Retina (tissue), 1 donor: ENCODE measurements at places on chromosomes 2 and 18.

DNA sequence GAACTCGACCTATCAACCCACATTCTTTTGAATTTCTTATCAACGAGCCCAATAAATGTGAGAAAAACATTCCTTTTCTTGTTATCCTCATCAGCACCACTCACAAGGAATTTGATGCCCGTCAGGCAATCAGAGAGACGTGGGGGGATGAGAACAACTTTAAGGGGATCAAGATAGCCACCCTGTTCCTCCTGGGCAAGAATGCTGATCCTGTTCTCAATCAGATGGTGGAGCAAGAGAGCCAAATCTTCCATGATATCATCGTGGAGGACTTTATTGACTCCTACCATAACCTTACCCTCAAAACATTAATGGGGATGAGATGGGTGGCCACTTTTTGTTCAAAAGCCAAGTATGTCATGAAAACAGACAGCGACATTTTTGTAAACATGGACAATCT lies 378.2 kb downstream of the STK39 start:
- no peak for DNase-seq

DNA sequence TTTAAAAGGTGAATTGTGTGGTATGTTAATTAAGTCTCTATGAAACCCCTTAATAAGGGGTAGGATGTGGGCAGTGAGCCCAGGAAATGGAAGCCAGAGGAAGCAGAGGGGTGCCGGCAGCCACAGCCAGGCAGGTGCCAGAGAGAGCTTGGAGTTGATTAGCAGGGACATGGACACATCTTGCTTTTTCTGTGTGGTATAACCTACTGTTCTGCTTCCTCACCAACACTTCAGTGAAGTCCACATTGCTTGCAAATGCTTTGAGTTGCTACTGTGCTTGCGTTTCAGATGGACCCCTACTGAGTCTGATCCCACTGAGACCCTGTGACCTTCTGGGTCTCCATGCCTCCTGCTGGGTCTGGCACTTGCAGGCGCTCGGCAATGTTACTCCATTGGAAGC lies 30.3 kb upstream of the ARHGEF4 start:
- no peak for DNase-seq

GRCh38 chr2:37832590-37833197 lies 92.4 kb upstream of the RMDN2 start:
- DNase-seq: peak; percentile 73

DNA sequence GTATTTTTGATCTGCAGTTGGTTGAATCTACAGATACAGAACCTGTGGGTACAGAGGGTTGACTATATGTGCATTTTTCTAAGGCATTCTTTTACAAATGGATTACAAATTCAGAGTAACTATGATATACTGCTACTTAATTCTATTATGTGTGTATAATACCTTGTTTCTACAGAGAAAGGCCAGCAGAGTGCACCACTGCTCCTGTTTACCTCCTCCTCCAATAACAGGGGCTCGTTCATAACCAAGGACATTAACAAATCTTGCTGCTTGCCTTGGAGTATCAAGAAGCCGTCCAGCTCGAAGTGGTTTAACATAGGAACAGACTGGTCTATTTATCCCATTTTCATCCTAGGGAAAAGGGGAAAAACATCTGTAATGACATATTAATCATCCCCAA lies 16.4 kb downstream of the CEP76 start:
- DNase-seq: no peak

- no peak for DNase-seq
Observed at GRCh38 chr2:182917924-182918323, 51.5 kb upstream of the FRZB start.

DNA sequence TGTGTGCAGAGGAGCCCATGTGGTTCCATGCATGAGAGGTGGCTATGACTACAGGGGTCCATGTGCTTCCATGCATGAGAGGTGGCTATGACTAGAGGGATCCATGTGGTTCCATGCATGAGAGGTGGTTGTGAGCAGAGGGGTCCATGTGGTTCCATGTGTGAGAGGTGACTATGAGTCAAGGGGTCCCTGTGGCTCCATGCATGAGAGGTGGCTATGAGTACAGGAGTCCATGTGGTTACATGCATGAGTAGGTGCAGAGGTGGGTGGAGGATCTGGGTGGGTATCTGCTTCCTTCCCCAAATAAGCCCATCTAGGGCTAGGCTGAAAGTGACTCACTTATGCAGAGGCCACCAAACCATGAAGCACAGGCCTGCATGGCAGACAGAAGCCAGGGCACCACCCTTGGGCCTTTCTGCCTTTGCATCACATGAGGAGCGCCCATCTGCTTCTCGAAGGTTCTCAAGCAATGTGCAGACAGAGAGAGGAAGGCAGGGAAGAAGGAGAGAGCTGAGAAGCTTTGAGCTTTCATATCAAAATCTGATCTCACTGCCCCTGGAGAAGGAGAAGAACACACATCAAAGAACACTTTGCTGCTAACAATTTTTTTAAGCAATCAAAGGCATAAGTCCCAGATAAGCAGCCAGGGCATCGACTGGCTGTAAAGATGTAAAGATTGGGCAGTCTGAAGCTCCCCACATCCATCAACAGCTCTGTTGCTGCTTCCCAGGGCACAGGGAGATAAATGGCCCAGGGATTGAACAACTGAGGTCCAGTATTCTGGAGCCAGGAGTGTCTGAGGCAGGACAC lies 137.6 kb downstream of the TNS1 start:
- no peak for DNase-seq

GRCh38 chr2:223877721-223878410 lies 40.5 kb upstream of the AP1S3 start:
- no peak for DNase-seq

GRCh38 chr2:232551250-232551638 lies 755 bp downstream of the EIF4E2 start:
- DNase-seq: no peak

- no peak for DNase-seq
Observed at GRCh38 chr18:2845172-2845571, 1.6 kb upstream of the EMILIN2 start.

DNA sequence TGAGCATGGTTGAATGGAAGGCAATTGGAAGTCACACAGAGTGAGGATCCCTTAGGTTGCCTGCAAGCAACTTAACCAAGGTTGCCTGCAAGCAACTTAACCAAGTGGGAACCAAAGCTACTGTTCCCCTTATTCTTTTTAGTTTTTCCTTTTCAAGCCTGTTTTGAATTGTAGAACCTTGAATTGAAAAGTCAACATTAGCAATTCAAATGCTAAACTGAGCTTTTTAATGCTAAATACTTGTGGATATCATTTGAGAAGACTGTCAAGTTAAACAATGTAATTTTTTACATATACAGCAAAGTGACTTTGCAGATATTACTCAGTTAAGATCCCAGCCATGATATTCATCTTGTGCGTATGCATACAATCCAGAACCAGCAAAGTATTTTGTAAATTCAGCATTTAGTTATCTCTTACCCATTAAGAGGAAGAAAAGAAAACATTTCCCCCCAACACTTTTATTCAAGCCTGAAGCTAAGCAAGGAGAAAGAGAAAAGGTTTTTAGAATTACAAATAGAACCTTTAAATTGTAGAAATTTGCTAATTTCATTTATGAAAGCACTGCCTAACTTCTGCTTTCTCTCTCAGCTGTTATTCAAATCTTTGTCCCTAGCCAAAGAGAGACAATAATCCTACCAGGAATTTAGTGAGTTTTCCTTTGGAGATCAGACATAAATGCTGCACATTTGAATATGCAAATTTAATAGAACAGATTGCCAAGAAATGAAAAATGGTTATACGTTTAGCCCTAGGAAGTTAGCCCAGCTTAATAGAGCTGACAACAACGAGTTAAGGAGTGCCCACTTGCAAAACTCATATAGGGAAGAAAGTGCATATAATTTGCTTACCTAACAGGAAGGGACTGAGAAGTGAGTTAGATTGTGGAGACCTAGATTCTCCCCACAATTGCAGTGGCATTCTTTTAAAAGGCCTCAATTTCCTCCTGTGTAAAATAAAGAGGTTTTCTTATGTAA lies 643.2 kb upstream of the PIK3C3 start:
- DNase-seq: no peak

DNA sequence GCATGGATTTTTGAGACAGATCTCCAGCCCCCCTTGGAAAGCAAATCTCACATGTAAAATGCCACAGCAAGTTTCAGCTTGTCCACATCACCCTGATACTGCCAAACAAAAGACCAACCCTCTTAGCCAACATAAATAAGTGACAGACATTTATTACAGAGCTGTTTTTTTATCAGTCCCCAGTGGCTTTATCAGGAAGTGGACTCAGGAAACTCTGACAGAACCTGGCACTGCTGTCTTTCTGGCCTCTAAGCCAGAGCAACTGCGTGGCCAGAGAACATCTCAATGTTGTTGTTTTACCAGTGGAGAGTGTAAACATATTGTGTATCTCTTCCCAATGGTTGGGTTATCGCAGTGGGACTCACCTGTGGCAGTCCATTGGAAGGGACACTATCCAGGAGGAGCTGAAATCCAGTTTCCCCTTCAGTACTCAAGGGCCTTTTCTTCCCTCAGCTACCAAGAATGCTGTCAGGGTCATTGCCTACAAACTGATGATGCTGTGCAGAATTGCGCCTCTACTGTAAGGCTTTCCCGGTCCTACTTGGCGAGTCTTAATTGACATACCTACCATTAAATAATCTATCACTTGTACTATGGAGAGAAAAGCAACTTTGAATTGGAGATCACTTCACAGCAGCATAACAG lies 22.0 kb downstream of the SLC14A1 start:
- DNase-seq: no peak

DNA sequence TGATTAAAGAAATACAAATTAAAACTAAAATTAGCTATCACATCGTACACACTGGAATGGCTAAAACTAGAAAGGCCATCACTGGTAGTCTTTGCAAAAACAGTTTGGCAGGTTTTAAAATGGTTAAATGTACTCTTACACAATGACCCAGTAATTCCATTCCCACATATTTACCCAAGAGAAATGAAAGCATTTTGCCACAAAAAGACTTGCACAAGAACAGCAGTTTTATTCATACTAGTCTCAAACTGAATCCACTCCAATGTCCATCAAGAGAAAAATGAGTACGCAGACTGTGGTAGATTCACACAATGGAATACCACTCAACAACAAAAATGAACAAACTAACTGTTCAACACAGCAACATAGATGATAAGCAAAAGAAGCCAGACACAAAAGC lies 29.1 kb downstream of the SP140L start:
- no peak for DNase-seq

DNA sequence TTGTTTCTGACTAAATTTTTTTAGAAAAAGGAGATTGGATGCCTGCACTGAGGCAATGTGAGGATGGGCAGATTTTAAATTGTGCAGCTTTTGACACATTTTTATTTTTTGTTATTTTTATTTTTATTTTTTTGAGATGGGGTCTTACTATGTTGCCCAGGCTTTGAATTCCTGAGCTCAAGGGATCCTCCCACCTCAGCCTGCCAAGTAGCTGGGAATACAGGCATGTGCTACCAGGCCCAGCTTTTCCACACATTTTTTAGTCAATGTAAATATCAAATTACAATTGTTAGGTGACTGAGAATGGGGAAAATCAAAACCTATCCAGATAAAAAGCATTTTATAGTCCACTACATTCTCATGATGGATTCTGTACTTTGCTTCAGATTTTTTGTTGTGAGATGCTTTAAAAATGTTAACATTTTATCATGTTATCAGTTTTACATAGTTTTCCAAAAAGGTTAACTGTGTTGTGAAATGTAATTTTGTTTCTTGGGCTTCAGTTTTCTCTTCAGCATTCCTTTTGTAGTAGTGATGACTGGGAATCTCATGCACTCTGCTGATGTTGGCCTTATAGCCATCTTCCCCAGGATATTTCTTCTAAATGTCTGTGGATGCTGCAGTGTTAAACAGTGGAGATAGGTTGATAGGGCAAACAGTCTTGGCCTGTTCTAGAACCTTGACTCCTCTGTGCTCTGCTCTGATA lies 41.4 kb downstream of the PKP4 start:
- DNase-seq: no peak

- DNase-seq: no peak
Observed at GRCh38 chr18:27966881-27967280, 210.0 kb downstream of the CDH2 start.

DNA sequence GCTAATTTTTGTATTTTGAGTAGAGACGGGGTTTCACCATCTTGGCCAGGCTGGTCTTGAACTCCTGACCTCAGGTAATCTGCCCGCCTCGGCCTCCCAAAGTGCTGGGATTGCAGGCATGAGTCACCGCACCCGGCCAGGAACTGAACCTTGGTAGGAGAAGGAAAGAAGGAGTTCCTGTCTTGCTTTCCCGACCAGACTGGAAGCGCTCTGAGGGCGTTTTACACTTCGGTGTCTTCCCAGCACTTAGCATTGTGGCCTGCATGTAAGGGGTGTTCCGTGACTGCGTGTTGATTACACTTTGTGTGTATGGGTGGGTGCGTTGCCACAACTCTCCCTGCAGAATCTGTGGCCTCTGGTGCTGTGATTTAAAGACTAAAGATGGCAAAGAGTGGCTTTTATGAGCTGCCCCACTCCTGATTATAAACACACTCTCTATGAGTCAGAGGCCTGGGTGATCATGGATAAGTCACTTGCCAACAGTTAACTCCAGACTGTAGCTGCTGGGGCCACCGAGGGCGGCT lies 46.0 kb downstream of the ODC1 start:
- no peak for DNase-seq

- no peak for DNase-seq
Observed at GRCh38 chr2:177759443-177759842, 313.1 kb downstream of the PDE11A start.

DNA sequence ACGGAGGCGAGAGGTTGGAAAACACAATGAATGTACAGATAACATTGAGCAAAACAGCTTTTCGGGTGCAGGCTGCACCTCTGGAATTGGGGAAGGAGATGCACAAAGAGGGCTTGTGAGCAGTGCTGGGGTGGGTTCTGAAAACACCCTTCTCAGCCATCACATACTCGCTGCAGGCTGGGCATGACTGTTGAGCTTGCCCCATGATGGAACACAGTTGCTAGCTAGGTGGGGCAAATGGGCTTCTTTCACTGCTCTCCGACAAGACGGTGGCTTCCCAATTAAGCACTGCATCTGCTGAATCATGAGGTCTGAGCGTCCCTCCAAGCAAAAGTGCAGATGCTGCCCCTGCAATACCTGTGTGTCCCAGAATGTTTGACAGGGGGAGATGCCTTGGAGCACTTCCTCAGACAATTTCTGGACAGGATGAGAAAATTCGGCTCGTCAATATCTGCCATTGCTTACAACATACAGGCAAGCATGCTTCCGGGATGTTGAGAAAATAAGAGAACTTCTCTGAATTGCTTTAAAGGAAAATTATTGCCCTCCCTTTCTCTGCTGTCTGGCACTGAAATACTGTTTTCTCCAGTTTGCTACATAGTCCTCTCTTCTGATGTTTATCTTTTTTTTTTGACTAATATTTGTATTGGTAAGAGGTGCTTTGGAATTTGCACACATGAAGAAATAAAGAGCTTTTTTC lies 77.3 kb upstream of the SH3BP4 start:
- DNase-seq: no peak
